Fibroblast of skin of left quadriceps (primary cell): ENCODE measurements at places on chromosomes 12 and 14.

- peak; percentile 18 for DNase-seq
Observed at GRCh38 chr12:49428793-49429192, 61.5 kb downstream of the SPATS2 start.

DNA sequence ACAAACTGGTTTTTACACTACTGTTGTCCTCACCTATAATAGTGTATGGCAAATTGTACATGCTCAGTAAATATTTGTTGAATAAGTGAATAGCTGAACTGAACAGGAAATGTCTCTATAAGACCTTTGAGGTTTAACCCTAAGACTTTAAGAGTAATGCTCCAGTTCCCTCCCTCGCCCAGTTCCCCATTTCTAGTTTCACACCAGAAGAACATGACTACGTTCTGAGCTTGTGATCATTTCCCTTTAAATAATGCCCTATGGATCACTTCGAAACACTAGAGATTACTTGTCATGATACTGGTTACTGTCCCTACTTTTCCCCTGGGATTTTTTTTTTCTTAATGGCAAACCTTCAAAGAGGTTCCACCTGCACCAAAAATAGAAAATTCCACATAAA is 69.3 kb downstream of the PRKD1 start:
- no peak for DNase-seq

GRCh38 chr14:65095633-65096205 is 6.6 kb downstream of the MAX start:
- no peak for DNase-seq

GRCh38 chr12:101759396-101760047 is 20.3 kb upstream of the SYCP3 start:
- DNase-seq = no peak

GRCh38 chr12:47750229-47750798 is 8.4 kb downstream of the RAPGEF3 start:
- DNase-seq = no peak

DNA sequence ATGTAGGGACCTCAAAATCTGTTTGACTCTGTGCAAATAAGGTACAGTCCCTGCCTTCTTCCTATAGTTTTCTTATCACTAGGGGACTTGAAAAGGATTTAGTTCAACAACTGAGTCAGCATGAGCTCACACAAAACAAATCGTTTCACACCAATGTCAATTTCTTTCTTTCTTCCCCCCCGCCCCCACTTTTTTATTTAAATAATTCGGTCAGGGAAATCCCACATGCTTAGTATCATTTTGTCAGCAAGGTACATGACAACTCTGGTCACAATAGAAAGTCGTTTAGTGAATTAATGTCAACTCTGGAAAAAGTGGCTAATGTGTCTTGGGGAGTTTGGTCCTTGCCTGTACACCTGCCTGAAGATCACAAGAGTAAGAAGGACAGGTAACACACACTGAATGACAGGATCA is 232.2 kb upstream of the PLEKHG7 start:
- DNase-seq = no peak

DNA sequence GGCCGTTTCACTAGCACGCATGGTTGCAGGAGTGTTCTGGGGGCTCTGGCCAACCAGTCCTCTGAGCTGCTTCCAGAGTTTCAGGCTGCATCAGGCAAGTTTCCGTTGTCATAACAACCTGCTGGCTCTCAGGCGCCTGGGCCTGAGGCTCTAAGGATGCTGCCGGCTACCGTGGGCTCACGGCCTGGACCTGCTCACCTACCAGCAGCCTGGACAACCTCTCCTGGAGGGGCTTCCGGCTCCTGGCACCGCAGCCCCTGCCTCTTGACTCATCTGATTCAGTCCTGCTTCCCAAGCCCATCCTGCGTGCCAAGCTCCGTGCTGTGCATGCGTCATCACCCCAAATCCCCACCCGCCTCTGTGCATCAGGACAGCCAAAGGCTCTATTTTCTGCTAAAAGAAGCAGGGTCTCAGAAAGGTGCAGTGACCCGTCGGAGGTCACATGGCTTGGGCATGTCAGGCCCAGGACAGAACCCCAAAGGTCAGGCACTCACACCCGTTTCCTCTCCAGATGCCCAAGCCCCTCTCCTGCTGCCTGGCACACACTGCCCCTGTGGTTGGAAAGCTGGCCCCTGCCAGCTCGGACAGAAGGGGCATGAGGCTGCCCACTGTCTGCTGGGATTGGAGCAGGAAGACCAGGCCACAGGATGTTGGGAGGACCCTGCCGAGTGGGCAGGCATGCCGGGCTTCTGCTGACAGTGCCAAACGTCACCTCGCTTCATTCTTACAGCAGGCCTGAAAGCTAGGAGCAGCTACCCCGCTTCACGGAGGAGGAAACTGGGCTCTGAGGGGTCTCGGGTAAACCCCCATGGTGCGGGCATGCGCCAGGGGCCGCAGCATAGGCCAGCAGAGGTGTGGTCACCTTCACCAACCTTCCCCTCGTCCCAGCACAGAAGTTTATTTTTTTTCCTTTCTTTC is 5.7 kb downstream of the BEGAIN start:
- DNase-seq = no peak

- DNase-seq = peak; percentile 71
Observed at GRCh38 chr12:91984556-91984955, 161.1 kb downstream of the BTG1 start.

DNA sequence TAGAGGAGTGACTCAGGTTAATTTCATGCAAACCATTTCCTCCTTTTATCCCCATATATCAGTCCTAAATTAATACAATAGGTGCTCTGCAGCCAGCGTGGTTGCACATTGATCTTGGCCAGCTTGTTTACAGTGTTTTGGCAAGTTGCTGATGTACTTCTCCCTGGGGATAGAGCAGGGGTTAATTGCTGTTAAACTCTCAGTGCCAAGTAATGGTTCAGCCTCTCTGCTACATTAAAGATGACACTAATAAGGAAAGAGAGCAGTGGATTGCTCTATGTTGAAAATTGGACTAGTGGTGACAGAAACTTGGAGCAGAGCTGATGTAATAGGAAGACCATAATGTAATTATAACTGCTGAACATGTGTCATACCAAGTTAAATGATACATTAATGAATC is 717.5 kb downstream of the RERGL start:
- no peak for DNase-seq

DNA sequence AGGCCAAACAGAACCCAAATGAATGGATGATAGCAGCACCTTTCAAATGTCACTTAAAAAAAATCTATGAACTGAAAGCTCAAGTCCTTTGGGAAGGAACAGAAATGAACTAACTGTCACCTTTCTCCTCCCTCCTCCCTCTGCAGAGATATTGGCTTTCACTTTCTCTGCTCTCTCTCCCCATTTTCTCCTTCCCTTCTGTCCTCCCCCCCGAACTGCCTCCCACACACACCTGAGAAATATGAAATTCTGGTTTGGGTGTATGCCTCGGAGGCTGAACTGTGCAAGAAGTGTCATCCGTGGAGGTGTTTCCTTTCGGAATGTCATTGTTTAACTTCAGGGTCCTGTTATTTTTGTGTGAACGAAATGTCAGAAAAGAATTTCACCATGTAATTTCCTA is 87.8 kb downstream of the NEDD1 start:
- no peak for DNase-seq

DNA sequence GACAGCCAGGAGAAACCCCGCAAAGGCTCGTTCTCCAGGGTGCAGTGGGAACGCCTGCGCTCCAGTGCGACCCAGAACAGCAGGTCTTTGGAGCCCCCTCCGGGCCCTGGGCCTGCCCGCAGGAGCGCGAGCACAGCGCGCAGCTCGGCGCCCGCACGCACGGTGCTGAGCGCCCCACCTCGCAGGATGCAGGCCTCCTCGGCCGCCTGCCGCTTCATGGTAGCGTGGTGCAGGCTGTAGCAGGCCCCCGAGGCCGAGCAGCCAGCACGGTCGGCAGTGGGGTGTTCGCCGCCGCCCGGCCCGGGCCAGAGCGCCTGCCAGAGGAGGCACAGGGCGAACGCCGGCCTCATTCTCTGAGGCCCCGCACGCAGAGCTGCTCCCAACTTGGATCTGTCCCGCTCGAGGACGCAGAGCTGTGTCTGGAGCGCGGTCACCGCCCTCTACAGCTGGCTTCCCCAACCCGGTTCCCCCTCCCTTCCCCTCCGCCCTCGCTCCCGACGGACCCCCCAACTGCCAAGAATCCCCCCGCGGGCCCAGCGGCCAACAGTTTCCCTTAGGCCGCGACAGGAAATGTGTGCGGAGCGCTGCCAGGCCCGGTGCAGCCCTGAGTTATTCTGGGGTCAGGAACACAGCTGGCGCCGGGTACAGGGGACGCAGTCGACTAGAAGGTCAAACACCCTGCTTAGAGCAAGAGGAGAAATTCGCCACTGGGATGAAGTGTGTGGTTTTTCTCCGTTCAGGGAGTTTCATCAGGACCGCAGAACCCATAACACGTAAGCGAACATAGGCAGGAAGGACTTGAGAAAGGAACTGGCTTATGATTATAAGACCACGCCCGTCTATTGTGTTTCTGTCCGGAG is at the start of gene CLEC14A:
Gene CLEC14A, minus strand, starts transcription at position 421 of the 860 bp plus-strand sequence. Its CDS starts 71 bp downstream, at position 350.
- peak; percentile 71 for DNase-seq

- no peak for DNase-seq
Observed at GRCh38 chr12:108180255-108181094, 51.4 kb downstream of the WSCD2 start.

DNA sequence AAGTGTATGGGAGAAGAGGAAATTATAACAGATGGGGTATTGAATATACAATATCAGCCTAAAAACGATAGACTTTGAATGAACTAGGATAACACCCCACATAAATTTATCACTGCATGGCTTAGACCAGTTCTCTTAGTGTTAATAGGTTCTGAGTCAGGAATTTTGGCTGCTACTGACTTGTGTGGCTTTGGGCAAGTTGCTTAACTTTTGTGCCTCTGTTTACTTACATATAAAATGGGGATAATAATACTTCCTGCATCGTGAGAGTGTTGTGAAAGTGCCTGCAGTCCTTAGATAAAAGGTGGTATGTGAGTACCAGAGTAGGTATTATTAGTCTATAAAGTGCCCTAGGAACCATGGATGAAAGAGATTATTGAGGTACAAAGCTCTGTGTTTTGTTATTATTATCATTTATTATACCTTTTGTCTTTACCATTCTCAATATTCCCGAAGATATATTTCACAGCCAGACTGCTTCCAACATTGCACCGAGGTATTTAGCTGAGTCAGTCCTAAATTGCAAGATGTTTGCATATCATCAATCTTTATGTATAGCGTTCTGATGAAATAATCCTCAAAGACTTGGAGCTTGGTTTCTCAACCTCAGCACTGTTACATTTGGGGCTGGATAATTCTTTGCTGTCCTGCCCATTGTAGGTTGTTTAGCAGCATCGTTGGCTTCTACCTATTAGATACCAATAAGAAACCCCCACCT is 2.3 kb upstream of the PAWR start:
- peak; percentile 53 for DNase-seq

GRCh38 chr12:100824476-100824875 is 29.9 kb downstream of the ANO4 start:
- no peak for DNase-seq

GRCh38 chr12:10363914-10364814 is 25.7 kb downstream of the KLRK1 start:
- no peak for DNase-seq

DNA sequence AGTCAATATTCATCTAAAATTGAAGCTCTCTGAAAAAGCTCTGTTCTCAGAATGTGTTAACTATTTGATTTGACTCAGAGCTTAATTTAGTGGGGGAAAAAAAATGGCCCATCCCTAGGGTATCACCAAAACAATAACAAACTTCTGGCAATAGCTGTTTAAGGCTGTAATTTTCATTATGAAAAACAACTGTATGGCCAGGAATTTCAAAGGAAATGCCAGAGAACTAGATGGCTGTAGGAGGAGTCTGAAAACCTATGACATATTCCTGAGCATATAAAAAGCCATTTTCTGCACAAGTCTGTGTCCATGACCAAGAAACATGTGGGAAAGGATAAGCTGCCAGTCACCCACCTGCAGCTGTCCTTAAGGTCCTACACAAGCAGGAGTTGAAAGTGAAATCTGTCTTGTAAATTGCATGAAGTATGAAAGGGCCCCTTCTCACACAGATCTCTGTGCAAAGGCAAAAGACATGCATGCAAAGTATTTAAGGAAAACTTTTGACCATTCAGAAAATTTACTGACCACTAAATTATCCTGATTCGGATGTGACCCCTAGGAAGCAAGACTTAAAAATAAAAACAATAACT is 299.1 kb downstream of the BTG1 start:
- DNase-seq = no peak

- no peak for DNase-seq
Observed at GRCh38 chr12:40645361-40645760, 46.9 kb upstream of the CNTN1 start.

DNA sequence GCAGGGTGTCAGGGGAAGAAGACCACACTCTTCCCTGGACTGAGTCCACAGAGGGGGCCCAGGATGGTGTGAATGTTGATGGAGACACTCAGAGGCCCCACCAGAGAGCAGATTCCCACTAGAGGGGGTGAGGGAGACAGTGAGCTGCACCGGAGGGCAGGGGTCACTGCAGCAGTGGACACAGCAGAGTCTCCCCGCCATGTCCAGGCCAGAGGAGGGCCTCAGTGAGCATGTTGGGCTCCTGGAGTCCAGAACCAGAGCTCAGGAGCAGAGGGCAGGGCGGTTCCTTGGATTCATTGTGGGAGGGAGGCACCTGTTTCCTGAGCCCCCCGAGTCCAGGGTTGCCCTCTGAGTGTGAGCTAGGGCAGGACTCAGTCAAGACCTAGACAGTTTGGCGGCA is 1.8 kb upstream of the KRT82 start:
- DNase-seq = no peak

GRCh38 chr14:67357186-67357968 is 2.2 kb downstream of the ATP6V1D start:
- DNase-seq = no peak

DNA sequence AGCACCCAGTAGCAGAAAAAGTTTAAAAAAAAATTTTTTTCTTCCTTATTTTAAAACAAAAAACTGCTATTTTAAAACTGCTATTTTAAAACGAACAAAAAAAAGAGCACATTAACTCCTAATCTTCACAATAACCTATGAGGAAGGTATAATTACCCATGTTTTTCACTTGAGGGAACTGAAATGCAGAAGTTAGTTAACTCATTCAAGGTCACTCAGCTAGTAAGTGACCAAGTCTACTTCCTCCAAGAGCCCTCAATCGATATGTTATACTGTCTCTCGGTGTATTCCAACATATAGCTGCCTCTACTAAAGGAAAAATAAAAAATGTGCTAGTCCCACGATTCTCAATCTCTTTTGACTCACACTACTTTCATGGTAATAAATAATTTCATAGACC is 7.8 kb downstream of the RPAP3 start:
- no peak for DNase-seq

- DNase-seq = no peak
Observed at GRCh38 chr12:77861317-77861716, 30.6 kb downstream of the NAV3 start.
